ENCODE measurements at places on chromosomes 6 and 20.

DNA sequence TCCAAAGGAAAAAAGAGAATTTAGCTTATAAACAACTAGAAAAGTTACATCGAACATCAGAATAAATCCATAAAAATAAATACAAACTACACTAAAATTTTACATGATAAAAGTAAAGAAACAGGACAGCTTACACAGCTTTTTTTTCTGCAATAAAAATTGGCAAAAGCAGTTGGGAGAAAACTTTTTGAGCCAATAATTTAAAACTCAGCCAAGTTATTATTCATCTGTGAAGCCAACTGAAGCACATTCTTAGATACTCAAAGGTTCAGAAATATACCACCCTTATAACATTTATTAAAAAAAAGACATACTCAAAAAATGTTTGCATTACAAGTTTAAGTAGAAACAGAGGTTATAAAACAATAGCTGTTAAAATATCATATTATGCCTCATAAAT, 23.7 kb upstream of the RSPO3 start:
- no peak for DNase-seq

- DNase-seq = no peak
These were observed 8.4 kb upstream of the NUS1 start for GRCh38 chr6:117666881-117667280.

- peak; percentile 39 for DNase-seq
These were observed 670 bp downstream of the NCOA5 start for GRCh38 chr20:46089167-46089416.

DNA sequence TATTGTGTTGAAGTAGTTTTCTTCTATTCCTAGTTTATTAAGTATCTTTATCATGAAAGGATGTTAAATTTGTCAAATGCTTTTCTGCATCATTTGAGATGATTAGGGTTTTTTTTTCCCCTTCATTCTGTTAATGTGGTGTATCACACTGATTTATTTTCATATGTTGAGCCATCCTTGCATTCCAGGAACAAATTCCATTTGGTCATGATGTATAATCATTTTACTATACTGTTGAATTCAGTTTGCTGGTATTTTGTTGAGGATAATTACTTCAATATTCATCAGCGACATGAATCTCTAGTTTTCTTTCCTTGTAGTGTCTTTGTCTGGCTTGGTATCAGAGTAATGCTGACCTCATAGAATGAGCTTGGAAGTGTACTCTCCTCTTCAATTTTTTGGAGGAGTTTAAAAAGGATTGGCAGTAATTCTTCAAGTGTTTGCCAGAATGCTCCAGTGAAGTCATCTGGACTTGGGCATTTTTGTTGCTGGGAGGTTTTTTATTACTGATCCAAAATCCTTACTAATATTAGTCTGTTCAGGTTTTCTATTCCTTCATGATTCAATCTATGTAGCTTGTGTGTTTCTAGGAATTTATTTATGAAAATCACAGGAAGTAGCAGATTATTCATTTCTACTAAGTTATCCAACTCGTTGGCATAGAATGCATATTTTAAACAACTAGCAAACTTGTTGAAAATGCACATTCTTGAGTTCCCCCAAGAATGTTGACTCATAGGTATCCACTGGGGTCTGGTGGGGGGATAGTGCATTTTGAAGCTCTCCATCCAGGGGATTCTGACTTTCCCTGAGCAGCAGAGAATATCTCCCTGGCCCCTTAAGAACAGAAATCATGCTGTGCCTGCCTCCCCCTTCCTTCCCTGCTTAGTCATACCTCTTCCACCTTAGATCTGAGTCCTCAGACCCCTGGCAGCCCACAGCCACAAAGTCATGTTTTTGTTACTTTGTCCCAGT, 187.1 kb downstream of the BMP7 start:
- no peak for DNase-seq

DNA sequence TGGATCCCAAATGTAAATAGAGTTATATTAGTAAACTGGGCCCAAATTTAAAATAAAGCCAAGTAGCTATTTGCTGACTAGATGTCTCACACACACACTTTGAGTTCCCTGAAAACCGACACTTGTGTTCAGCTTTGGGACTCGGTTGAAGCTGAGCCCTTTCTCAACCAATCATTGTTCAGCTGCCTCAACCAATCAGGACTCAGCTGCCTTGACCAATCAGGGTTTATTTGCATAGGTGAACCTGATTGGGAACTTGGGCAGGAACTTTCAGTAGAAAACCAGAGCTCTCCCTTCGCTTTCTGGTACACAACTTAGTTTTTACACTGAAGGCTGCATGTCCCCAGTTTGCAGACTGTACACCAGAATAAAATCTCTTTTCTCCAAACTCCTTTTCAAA, 301.7 kb downstream of the FOXA2 start:
- DNase-seq = no peak

DNA sequence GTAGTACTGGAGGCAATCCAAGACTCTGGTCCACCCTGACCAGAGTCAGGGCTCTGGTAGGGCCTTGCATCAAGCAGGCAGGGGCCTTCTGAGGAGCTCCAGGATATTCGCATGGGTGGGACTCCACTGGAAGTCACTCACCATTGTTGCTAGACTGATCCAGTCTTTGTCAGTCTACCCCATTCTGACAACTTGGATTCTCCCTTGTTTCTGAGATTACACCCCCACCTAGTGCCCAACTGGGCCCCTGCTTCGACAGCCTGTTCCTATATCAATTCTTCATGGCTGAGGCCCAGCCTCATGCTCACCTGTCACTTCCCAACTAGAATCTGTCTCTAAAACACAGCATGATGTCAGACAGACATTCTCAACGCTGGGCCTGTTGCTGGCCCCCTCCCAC, 5.2 kb downstream of the SLC35D3 start:
- DNase-seq = no peak

GRCh38 chr6:150987371-150987828, 121.9 kb downstream of the MTHFD1L start:
- DNase-seq = no peak

DNA sequence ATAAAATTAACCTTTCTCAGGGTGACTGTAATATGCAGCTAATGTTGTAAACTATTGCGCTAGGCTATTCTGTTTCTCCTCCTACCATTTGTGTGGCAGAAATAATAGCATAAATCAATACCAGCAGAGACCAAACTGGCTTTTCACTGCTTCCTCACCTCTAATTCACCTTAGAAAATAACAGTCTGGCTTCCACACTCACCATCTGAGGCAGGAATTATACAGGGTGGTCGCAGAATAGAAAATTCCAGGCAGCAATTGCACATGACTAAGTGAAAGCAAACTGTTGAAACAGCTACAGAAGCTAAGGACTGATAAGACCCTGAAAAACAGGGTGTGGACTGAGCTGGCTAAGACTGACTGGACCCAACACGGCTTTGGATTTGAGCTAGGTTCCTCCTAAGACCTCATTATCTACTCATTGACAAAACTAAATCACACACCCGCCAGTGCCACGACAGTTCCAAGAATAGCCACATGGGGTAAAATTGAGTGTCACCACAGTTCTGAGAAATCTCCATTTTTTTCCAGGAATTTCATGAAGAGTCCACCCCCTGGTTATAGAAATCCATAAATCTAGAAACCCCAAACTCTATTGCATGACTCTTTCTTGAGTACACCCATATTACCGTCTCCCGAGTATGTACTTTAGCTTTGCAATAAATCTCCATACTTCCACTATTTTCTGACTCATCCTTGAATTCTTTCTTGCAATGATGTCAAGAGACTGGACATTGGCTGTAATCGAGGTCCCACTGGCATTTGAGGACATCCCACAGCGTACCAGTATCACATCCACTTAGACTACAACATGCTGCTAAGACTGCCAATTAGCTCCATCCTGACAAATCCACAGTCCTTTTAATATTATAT, 60.9 kb upstream of the KCNQ5 start:
- no peak for DNase-seq

DNA sequence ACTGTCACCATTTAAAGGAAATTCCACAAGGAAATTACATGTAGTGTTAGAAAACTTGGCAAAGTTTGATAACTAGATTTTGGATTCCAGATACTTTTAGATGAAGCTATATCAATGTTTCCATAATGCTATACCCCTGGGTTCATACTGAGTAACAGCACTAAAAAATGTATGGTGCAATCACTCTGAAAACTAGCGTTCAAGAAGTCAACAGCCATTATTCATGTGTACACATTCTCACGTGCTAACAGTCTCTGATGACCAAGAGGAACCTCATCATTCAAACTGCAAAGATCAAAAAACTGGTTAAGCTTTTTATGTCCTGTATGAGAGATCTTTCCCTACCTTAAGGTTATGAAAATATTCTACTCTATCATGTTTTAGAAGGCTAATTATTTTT, 197.6 kb downstream of the GMDS start:
- DNase-seq = no peak

DNA sequence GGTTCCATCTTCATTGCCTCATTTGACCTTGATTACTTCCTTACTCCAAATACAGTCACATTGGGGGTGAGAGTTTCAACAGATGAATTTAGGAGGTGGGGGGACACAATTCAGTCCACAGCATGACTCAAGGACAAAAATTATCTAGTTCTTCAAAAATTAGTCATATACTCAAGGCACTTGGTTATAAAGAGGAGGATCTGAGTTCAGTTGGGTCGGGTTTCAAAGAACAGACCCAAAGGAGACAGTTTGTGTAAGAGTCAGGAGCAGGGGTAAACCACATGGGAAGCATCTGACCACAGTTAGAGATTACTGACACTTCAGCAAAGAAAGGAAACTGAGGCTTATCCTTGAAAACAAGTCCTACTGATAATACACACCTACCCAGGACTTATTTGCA, 138.0 kb downstream of the TBC1D7 start:
- no peak for DNase-seq

DNA sequence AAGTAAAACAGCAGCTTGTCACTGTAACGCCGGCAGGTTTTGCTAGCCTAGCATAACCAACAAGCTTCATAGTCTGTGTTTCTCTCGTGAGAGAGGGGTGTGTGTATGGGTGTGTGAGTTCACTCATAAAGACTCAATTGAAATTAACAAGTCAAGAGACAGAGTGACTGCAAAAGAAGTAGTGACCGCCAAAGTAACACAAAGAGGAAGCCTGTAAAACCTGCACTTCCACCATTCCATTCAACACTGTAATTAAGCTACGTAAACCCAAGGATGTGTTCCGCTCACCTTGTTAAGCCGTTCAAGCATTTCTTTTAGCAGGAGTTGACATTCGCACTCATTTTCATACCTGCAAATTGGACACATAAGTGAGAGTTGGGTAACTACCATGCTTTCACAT, 6.6 kb downstream of the BFSP1 start:
- DNase-seq = no peak

DNA sequence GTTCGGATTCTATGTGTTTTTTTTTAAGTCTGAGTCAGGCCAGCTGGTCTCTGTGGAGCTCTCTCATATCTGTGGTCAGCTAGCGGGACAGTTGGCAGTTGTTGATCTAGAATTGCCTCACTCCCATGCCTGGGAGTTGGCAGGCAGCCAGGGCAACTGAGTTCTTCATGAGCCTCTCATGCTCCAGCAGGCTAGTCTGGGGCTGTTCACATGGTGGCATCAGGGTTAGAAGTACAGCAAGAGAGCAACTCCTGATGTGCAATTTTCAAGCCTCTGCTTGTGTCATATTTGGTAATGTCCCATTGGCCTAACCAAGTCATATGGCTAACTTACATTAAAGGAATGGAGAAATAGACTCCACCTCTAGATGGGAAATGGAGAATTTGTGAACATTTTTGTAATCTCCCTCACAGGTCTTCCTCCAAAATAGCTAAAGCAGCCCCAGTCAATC, 6.7 kb upstream of the IFT52 start:
- no peak for DNase-seq

- no peak for DNase-seq
These were observed 45.5 kb upstream of the SNAP25 start for GRCh38 chr20:10172998-10173655.

GRCh38 chr6:31126396-31127175, 6.3 kb upstream of the CDSN start:
- DNase-seq = no peak

- DNase-seq = no peak
These were observed 17.9 kb downstream of the PLCG1 start for GRCh38 chr20:41155261-41155660.

- no peak for DNase-seq
These were observed 55.6 kb upstream of the HLA-A start for GRCh38 chr6:29886701-29887100.

DNA sequence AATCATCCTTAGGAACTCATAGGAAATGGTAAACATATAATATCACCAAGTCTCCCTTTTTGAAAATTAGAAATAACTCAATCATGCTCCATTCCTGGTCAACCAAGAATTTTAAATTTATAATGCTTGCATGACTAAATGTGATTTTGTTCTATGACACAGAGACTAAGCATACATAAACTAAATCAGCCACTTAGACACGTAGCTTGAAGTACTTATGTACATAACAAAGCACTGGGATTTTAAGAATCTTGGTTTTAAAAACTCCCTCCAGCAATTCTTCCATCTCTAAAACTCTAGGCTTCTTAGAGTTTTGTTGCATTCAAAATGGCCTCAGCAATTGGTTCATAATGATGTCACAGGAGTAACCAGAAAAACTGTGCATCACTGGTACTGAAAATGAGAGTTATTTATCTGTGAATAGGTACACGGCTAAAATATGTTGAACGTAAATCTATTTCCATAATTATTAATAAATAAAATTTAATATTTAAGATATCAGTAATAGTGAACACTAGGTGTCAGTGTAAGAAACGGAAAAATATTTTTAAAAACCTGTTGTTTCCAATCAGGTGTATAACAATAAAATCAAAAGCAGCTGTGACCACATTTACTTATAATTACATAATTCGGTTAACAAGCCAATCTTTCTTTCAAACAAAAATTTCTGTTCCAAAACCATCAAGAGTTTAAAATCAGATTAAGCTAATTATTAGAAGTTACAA, 241.6 kb upstream of the RUNX2 start:
- DNase-seq = no peak

GRCh38 chr6:43733471-43734293, 36.3 kb upstream of the VEGFA start:
- peak; percentile 12 for DNase-seq

DNA sequence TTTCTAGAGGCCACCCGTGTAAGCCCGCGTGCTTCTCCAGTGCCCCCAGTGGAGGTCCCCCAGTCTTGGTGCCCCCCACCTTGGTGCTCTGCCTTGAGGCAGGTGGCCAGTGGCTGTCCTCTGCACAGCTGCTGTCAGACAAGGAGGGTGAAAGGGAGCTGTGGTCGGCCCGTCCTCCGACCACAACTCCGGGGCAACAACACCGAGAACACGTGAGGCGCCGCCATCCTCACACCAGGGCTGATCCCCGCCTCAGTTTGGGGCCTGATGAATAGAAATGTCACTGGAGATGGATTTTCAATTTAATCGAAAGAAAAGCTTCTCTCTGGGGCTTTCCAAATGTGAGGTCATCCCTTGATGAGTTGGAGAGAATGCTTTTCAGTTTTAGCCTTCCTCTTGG, 304.6 kb downstream of the CDH4 start:
- DNase-seq = no peak

GRCh38 chr20:59406446-59406845, 106.0 kb downstream of the EDN3 start:
- DNase-seq = no peak

DNA sequence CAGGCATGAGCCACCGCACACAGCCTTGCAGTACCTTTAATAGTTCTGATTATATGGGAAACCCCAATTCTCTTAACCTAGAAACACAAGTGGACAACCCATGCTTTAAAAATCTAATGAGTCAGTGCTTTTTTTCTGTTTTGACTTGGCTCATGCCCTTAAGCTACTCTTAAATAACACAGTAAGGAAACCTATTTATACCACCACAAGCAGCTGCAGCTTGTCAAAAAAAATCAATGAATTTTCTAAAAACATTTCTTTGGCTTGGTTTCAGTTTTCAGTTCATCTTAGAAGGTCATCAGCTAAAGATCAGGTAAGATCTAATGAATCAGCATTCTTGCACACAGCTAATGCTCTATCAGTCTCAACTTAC, 124.1 kb upstream of the DST start:
- DNase-seq = no peak

- DNase-seq = no peak
These were observed at the start of gene MPIG6B for GRCh38 chr6:31723245-31723979. Gene MPIG6B, plus strand, starts transcription at chr6:31723373. Its CDS starts 11 bp downstream, at chr6:31723384.
